T47D (cell line): ENCODE measurements at places on chromosomes 2 and 18.

DNA sequence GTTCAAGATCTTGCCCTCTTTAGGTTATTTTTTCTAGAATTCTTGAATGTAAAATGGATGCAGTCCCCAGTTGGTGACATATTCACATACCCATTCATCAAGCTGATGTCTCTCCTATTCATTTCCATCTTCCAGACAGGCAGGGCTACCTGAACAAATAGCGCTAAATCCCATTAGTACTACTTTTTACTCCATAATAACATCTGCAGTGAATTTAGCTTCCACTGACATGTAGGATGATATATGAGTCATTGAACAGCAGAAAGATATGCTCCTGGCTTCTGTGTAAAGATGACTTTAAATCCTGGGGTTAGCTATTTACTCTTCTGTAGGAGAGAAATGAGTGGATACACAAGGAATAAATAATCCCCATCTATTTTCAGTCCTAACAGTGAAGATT lies 194.7 kb downstream of the RND3 start:
- DNase-seq: no peak

- DNase-seq: no peak
Measured at GRCh38 chr2:177275040-177275742, 10.7 kb upstream of the NFE2L2 start.

DNA sequence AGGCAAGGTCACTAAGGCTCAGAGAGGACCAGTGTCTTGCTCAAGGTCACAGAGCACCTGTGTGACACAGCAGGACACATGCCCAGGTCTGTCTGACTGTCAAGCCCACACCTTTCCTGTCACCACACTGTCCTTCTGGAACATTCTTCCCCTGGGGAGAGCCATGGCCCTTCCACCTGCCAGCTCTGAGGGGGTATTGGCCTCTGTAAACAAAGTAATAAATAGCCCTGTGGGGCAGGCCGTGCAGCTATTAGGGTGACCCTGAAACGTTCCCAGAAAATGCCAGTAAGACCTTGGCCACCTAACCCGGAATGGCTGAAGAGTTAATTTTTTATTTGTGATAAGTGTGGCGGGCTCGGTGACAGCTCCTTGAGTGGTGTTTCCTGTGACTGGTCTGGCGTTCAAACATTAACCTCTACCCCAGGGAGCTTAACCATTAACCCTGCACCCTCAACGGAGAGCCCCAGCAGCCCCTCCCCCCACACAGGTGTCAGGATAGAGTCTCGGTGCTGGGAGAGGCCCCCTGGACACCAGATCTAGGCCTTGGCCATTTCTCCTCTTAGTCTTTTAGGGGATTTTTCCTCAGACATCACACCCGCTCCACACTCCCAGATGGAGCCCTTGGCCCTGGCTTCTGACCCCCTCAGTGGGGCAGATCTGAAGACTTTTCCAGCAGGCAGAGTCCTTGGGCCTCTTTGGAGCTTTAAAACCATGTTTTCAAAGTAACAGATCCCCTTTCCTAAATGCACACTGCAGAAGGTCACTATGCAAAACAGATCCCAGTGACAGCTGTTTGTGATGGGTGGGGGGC lies 36.6 kb downstream of the SCTR start:
- no peak for DNase-seq

GRCh38 chr2:68429311-68429826 lies 37.7 kb downstream of the FBXO48 start:
- DNase-seq: no peak

GRCh38 chr2:73987109-73987947 lies 2.6 kb downstream of the TET3 start:
- DNase-seq: peak; percentile 57

DNA sequence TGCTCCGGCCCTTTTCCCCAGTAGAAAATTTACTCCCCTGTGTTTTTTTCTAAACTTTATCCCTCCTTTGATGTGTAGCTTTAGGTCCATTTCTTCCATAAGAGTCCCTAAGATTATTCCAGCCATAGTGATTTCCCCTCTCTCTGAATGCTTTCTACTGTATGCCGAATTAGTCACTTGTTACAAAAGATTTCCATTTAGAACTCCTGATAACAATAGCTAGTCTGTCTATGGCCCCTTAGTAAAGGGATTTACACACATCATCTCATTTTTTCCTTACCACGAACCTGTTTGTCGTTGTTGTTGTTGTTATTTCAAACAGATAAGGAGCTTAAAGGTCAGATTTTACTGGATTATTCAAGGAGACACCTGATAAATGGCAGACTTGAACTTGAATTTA lies 256.1 kb downstream of the PAX3 start:
- DNase-seq: no peak

- no peak for DNase-seq
Measured at GRCh38 chr2:58708565-58708964, 467.4 kb upstream of the FANCL start.

DNA sequence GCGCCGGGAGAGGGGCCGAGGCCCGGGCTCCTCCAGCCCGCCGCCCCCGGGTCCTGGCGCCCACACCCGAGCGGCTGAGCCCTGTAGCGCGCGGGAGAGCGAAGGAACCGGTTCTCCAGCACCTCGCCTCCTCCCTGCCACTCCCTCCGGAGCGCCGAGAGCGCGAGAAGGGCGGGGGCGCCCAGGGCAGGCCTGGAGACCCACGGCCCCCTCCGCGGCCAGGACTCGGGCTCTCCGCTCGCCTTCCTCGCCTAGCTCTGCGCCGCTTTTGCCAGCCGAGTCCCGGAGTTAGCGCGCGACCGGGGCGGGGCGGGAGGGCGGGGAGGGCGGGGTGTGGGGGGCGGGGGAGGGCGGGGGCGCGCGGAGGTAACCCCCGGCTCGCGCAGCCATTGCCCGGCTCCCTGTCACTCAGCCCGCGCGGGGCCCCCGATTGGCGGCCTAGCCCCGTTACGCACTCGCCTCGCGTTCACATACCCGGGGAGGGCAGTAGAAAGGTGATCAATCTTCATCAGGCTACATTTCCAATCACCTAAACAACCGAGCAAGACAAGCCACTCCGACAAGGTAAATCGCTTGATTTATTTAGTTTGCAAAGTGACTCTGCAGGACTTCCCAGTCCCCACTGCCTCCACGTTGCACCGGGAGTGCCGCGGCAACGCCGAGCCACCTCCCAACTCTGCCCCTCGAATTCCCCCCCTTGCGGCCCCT lies at the start of gene OTX1:
TSS of gene OTX1 (plus strand) at position 497 of the 708 bp plus-strand sequence. CDS start 2,161 bp downstream, outside the sequence.
- DNase-seq: peak; percentile 98

DNA sequence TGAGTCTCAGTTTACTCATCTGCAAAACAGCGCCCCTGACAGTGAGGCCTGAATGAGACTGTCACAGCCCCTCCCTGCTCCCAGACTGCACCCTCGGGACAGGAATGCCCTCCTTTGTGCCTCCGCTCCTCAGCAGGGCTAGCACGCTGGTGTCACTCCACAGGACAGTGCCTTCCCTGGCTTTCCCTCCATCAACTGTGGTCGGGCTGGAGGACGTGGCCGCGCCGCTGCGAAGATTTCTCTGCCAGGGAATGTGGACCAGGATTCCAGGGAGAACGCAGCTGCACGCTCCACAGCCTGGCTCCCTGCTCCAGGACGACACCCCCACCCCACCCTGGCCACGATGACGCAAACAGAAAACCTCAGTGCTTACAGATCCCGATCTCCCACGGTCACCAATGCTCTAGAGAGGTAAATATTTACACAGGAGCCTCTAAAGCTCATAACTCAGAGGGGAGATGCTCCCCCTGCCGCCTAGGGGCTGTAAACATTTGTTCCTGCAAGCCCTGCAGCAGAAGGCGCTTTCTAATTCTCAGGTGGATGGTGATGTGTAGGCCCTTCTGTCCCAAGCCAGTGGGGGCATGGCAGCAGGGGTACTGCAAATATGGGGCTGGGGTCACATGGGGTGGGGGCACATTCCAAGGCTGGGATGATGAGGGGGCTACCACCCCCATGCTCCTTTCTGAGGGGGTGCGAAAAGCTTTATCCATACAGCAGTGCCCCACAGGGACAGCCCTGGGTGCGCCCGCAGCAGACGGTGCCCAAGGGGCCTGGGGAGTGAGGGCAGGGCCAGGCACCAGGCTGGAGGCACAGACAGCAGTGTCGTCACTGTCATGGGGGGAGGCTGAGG lies 12.4 kb downstream of the HS6ST1 start:
- DNase-seq: peak; percentile 82

DNA sequence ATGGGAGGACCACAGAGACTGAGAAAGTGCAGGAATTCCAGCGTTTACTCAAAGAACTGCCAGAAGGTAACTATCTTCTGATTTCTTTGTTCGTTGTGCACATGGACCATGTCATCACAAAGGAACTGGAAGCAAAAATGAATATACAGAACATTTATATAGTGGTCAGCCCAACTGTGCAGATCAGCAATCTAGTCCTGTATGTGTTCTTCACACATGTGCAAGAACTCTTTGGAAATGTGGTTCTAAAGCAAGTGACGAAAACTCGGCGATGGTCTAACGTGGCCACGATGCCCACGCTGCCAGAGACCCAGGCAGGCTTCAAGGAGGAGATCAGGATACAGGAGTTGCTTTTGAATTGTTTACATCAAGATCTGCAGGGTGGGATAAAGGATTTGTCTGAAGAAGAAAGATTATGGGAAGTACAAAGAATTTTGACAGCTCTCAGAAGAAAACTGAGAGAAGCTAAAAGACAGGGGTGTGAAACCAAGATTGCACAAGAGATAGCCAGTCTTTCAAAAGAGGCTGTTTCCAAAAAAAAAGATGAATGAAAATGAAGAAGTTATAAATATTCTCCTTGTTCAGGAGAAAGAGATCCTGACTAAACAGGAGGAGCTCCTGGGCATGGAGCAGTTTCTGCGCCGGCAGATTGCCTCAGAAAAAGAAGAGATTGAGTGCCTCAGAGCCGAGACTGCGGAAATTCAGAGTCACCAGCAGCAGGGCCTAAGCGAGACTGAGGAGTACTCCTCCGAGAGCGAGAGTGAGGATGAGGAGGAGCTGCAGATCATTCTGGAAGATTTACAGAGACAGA lies 8.3 kb upstream of the CHST10 start:
- no peak for DNase-seq

GRCh38 chr2:225488743-225489142 lies 89.2 kb downstream of the NYAP2 start:
- DNase-seq: no peak

DNA sequence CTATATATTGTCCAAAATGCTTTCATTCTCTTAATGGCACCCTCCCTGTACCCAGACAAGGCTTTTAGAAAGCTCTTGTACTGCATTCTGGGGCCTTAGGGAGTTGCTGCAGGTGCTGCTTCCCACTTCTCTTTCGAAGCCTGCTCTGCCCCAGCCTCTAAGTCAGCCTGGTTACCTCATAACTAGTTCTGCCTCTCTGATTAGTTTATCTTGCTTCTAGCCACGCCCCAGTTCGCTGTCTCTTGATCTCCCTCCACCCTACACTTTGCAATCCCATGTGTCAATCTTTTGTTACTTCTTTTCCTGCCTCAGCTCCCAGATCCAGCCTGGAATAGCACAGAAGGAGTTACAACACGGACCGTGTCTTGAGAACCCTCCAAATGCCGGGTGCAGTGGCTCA lies 13.8 kb upstream of the NCOA1 start:
- DNase-seq: no peak

GRCh38 chr2:16125614-16126516 lies 185.5 kb downstream of the MYCN start:
- DNase-seq: no peak

GRCh38 chr2:237694415-237695194 lies 67.2 kb downstream of the LRRFIP1 start:
- DNase-seq: no peak

DNA sequence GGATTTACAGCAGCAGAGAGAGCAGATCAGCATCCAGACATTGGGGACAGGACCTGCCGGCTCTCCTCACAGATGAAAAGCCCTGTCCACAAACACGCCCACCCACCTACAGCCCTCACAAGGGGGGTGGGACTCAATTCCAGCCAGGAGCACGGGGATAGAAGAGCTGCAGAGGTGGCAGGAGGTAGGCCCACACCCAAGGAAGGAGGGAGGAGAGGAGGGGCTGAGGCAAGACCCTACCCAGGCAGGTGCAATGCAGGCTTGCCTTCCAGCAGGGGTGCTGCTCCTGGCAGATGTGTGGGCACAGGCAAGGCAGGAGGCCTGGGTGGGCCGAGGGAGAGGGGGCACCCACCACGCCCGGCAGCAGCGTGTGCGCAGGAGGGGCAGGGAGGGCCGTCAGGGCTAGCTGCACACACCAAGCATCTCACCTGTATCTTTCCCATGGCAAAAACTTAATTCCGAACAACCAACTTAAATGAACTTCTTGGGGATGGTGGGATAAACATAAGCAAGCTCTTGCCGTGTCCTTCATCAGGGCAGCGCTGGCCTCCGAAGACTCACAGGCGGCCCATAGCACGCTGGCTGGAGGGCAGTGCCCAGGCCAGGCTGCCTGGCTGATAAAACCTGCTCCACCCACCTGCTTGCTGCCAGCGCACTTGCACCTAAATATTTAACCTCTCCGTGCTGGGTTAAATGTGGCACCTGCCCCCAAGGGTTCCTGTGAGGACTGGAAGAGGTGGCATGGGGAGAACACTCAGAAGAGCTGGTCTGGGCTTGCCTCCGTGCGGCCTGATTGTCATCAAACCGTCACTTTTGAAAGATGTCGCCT lies 219.5 kb downstream of the HDAC4 start:
- DNase-seq: no peak

GRCh38 chr2:220687231-220687843 lies 884.8 kb downstream of the EPHA4 start:
- no peak for DNase-seq

DNA sequence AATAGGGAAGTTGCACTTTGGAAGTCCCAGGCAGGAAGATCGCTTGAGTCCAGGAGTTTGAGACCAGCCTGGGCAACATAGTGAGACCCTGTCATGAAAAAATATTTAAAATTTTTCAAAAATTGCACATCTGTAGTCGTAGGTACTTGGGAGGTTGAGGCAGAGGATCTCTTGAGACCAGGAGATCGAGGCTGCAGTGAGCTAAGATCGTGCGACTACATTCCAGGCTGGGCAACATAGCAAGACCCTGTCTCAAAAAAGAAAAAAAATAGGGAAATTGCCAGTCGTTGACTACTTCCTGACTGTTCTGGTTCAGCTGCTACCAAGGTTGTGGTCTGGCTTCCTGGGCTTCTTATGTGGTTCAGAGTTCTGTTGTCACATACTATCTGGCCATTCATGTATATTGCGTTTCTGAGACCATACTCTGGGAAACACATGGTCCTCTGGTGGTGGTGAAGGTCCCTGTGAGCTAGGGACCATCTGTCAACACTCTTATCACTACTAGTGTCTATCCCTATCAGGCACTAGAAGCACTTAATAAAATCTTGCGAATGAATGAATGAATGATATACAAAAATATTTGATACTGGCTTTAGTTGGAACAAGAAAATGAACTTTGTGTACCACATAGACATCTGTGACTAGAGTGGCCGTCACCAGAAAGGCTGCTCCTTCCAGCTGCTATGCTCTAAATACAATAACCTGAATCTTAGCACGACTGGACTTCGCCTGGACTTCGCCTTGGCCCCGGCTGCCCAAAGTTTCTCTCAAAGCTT lies 861 bp upstream of the KLHL23 start:
- DNase-seq: no peak

DNA sequence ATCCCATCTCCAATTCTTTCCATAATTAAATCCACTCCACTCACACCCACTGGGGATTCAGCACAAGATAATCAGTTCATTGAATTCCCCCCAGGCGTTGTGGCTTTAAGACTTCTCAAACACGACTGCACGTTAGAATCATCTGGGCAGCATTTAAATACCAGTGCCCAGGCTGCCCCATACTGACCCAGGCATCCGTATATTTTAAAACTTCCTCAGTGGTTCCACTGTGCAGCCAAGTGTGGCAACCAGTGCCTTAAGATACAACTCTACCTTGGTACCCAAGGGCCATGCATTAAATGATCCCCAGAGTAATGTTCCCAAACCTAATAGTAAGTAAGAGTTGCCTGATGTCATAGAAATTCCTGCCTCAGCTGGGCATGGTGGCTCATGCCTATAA lies 54.3 kb upstream of the BZW1 start:
- no peak for DNase-seq

- DNase-seq: no peak
Measured at GRCh38 chr18:75123113-75123512, 85.8 kb downstream of the PTGR3 start.
